GM03348 (cell line): ENCODE measurements at places on chromosomes 1 and 21.

- peak; percentile 55 for DNase-seq
Measured at GRCh38 chr1:170533298-170533697, 1.3 kb downstream of the GORAB start.

GRCh38 chr1:39722495-39722894 lies 16.2 kb upstream of the PPIE start:
- no peak for DNase-seq

GRCh38 chr1:226520640-226521355 lies 27.8 kb upstream of the STUM start:
- DNase-seq = no peak

DNA sequence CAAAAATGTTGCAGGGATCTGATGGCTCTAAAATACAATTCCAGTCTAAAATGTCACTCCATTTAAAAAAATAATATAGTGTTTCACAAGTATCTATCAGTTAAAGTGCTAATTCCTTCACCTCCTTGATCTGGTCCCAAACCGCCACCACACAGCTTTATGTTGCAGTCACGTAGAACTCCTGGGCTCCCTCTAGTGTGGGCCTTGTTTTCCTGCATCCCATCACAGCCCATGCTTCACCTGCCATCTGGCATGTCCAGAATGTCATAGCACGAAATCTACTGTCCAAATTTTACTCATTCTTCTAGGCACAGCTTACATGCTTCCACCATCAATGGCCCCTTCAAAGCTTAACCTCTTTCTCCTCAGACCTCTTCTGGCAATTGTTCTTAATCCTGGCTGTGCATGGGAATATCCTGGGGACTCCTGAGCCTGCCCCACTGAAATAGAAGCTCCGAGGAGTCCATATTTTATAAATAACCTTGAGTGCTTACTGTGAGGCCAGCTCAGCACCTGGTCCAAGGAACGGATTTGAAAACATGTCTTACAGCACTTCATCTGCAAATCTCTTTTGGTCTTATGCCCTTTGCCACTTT lies 15.5 kb downstream of the FYB2 start:
- peak; percentile 43 for DNase-seq

DNA sequence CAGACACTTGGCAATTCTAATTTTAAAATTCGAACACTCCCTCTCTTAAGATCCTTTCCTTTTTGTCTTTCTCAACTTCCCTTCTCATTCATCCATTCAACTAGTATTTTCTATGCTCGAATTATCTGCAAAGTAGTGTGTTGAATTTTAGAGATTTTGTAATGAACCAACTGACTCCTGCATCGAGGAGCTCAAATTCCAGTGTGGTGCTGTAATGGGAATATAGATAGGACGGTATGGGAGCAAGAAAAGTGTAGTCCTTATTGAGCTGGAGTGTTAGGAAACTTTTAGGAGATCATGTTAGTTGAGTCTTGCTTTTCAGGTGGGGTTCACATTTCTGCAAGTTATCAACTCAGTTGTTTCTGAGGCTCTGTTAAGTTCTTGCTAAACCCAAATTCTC lies 897.5 kb downstream of the TTLL7 start:
- DNase-seq = no peak

GRCh38 chr1:154403261-154403943 lies 1.7 kb upstream of the IL6R start:
- DNase-seq = no peak

GRCh38 chr1:167158813-167159275 lies 61.8 kb upstream of the POU2F1 start:
- DNase-seq = no peak

GRCh38 chr1:231550448-231550781 lies 21.9 kb downstream of the TSNAX start:
- no peak for DNase-seq

DNA sequence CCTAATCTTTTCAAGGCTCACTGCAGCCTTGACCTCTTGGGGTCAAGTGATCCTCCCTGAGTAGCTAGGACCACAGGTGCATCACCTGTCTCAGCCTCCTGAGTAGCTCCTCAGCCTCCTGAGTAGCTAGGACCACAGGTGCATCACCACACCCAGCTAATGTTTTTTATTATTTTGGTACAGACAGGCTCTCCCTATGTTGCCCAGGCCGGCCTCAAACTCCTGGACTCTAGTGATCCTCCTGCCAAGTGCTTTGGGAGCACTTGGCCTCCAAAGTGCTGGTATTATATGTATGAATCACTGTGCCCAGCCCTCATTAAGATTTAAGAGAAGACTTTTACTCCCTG lies 58.5 kb upstream of the S1PR1 start:
- DNase-seq = no peak

- DNase-seq = no peak
Measured at GRCh38 chr1:117346206-117346928, 20.9 kb upstream of the MAN1A2 start.

GRCh38 chr1:173024543-173024942 lies 26.2 kb downstream of the TNFSF18 start:
- DNase-seq = no peak

- no peak for DNase-seq
Measured at GRCh38 chr1:41053316-41053715, 31.8 kb upstream of the SLFNL1 start.

GRCh38 chr1:20329793-20330542 lies 39.3 kb downstream of the VWA5B1 start:
- no peak for DNase-seq

DNA sequence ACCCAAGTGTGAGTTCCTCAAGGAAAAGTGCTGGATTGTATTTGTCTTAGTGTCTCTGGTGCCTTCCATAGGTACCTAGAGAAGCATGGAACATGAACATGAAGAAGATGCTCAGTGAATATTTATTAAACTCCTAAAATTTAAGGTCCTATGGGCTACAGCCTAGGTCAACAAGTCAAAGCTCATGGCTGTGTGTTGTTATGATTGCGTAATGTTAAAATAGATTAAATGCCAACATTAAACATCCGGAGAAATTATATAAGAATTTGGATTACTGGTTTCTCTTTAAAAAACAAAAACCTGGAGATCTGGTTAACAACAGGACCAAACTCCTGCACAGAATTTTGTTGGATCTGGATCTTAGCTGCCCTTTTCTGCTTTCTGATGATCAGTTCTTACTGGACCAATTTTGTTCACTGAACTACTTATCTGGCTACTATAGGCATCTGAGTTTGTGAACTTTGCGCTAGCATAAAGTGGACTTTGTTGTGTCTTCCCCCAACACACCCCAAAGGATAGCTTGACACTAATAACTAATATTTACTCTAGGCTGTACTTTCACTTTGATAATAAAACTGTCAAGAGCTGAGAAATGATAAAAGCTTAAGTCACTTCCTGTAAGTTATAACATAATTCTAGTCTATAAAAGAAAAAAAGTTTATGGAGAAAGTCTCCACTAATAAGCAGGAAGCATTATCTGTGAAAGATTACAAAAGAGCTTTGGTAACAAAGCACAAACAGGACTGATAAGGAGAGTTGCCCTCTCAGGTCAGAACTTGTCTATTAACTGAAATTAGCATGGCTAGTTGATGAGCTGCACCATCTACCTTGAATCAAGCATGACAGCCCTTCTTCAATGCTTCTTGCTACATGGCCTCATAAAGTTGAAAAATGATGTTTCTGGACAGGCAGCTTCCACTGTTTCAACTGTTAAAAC lies 20.7 kb downstream of the F5 start:
- DNase-seq = no peak

DNA sequence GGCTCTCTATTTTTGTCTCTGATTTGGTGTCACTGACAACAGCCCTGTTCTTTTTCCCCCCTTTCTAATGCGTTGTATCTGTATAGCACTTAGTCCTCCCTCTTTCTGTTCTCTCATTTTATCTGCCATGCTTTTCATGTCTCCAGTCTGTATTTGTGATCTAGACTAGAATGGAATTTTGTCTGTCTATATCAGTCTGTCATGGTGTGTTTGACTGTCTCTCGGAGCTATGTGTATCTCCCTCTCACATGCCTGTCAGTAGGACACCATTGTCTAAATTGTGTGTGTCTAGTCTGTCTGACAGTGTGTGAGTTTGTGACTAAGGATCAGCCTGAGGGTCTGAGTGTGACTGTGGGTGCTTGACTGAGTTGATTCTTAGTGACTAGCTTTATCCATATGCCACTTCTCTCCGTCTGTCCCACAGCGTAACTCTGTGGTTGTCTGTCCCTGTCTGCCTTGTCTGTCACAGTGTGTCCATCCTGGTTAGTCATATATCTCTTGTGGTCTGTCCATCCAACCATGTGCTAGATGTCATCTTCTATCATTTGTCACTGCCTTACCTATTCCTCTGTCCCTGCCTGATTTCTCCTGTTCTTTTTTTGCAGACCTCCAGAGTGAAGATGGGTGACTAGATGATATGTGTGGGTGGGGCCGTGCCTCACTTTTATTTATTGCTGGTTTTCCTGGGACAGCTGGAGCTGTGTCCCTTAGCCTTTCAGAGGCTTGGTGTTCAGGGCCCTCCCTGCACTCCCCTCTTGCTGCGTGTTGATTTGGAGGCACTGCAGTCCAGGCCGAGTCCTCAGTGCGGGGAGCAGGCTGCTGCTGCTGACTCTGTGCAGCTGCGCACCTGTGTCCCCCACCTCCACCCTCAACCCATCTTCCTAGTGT lies 1.4 kb upstream of the B4GALT2 start:
- DNase-seq = no peak

DNA sequence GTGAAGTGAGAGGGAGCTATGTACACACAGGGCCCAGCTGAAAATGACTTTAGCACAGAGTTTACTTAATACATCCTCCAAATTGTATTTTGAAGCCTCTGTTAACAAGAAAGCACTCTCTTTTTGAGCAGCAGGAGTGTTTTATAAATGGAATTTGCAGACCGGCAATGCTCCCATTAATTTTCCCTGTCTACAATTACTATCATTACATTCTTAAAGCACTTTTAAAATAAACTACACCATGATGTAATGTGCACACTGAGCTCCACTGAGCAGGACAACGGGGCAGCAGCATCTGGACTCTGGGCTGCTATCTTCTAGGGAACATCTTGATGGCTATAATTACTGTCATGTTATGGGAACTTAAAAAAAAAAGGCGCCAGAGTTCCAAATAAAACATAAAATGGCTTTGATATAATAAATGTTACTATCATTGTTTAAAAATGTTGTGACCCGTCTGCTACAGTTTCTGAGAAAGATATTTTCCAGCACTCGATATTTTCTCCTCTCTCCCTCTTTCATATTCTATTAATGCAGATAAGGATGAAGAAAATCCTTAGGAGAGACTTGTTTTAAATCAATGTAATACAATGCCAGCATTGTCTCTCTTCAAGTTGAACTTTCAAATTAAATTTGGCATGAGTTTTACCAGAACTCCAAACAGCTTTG lies 150.9 kb downstream of the HLX start:
- DNase-seq = no peak

DNA sequence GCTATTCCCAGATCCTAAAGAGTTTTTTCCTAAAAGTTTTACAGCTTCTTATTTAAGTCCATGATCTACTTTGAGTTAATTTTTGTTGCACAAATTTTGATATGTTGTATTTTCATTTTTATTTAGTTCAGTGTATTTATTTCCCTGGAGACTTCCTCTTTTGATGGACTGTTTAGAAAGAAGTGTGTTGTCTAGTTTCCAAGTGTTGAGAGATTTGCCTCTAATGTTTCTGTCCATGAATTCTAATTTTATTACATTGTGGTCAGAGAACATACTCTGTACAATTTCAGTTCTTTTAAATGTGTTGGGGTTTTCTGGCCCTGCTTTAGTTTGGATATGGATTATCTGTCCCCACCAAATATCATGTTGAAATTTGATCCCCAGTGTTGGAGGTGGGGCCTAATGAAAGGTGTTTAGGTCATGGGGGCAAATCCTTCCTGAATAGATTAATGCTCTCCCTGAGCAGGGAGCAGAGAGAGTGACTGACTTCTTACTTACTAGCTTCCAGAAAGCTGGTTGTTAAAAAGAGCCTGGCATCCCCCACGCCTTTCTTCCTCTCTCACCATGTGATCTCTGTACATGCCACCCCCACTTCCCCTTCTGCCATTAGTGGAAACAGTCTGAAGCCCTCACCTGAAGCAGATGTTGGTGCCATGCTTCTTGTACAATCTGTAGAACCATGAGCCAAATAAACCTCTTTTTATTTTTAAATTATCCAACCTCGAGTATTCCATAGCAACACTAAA lies 4.6 kb downstream of the CHD1L start:
- DNase-seq = no peak

DNA sequence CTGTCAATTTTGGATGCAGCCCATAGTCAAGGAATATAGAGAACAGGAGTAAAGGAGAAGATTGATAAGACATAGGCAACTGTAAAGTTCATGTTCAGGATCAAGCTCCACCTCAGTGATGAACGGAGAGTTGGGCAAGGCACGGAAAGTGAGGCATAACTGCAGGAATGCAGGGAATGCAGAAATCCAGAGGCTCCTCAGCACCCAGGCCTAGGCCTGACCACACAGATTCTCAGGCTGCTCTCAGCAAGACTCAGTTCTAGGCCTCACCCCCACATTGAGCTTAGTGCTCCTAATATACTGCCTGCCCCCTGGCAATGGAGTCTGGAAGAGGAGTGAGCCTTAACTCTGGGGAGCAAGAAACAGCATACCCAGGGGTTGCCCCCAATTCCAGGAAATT lies 36.3 kb upstream of the S1PR1 start:
- DNase-seq = peak; percentile 91

GRCh38 chr1:230141797-230142607 lies 75.0 kb downstream of the GALNT2 start:
- DNase-seq = no peak

DNA sequence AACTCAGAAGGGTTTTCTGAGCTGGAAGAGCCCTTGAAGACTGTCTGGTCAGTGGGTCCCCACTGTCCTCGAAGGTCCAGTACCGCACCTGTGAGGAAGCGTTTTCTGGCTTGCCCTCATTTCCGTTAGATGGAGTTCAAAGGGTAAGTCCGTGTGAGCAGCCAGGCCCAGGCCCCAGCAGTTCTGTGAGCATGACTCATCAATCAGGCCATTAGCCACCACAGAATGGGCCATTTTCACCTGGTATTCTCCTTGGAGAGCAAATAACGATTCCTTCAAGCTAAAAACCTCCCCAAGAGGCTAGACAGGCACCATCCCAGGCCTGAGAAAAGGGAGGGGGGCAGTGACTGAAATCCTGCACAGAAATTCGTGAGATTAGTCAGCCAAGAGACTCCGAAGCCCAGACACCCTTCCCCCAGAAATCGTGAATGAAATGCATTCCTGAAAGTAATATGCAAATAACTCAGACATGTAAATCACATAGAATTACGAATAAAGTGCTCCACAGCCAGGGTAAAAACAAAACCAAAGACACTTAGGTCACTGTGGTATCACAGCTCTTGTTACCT lies 66.0 kb downstream of the BCAR3 start:
- DNase-seq = peak; percentile 71

DNA sequence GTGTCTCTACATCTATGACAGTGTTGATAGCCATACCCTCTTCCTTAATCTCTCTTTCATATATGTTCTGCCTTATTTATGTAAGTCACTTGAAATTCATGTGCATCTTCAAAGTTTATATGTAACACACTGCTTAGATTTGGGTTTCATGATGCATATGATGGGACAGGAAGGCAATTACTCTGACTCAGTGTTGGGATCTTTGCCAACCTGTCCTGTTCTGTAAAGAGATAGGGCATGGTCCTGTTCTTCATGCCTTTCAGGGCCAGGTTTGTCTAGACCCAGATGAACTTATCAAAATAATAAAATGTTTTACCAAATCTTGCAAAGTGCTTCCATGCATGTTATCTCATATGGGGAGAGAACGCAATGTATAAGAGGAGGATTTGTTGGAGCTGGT lies 69.5 kb downstream of the TMPRSS15 start:
- DNase-seq = no peak
